H7 (cell line): ENCODE measurements at places on chromosomes 3 and 15. TPM values are rescaled to one million over a fixed set of nuclear protein-coding genes. Genes with fewer than 3 reads are reported as not detected.
A peak's percentile ranks its signal among the peaks of the same experiment; 100 is the strongest.

- DNase-seq = no peak
Measured at GRCh38 chr3:117651246-117651645, 941.7 kb downstream of the TUSC7 start.

DNA sequence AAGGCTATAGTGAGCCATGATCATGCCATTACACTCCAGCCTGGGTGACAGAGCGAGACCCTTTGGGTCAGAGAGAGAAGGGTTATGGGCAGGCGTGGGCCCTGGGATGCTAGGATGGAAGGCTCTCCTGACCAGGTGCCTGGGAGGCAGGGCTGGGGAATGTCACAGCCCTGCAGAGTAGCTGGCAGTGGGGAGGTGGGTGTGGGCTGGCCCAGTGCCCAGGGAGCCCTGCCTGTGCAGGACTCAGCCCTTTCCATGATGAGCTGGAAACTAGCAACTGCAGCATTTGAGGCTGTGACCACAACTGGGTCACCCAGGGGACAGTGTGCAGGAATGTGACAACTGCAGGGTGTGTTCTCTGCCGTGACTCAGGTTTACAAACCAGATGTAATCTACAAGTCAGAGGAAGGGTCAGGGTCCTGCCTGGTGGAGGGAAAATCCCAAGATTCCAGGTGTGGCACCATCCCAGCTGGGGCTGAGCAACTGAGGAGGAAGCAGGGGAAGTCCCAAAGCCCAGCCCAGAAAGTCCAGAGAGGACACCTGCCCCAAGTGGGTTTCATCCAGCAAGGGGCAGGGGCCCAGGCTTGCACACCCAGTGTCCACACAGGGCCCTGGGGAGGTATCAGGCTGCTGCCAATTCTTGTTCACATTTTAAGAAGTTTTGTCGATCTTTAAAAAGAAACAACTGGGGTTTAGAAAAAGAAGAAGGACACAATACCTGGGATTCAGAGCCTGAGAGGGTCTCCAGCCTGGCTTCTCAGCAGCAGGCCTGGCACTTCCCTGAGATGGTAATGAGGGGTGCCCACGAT is 45.5 kb downstream of the SLC28A1 start:
- DNase-seq = no peak

DNA sequence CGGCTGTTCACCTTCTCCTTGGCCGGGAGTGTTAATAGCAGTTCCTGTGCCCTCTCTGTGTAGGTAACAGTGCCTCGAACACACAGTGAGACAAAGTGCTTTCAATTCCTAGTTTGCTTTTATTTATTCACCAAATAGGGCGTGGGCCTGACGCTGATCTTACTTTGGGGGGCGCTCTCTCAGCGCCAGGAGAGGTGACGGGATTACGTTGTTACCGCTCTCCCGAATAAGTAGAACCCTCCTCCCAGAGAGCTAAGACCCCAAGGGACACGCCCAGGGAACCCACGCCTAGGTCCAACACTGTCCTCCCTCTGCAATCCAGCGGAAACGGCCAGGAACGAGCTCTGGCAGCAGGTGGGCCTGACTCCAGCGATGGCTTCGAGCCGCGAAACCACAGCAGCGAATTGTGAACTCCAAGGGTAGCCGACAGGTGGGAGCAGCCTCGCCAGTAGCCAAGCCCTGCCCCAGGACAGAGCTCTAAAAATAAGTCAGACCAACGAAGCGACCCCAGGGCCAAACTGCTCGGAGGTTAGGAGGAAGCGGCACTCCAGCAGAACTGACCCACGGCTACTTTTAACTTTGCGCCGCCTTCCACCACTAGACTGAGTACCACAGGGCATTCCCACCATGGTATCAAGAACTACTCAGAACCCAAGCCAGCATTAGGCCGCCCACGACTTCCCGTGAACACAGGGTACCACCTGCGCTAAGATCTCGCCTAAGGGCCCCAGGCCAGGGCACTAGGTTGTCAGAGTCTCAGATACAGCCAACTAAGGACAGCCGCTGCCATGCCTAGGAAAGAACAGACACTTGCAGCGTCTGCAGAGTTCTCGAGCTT is 1.6 kb upstream of the SIN3A start:
- DNase-seq = peak; percentile 48

GRCh38 chr15:76866716-76867321 is 38.3 kb downstream of the SCAPER start:
- DNase-seq = peak; percentile 17

GALNT15 gene
- total RNA-seq = 0.67 TPM in 1 of 2 replicates, not detected in the other

- DNase-seq = no peak
Measured at GRCh38 chr3:12960497-12960896, 112.7 kb downstream of the IQSEC1 start.

DNA sequence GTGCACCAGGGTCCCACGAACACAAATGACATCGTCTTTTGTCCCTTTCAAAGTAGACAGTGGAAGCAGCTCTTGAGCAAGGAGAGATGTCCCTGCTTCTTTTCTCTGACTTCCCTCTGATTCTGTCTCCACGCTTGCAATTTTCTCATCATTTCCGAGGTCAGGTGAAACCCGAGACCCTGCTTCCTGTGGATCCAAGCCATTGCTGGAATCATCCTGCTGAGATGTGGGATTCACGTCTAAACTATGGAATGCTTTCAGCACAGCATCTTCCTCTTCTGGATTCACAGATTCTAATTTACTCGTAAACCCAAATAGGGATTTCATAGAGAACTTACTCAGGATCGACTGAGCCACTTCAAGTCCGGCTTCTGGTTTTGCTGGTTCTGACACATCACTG is 127.1 kb downstream of the FMN1 start:
- DNase-seq = peak; percentile 37
